ENCODE measurements at places on chromosomes 12 and 14.

- DNase-seq = no peak
Observed at GRCh38 chr12:130827432-130827831, 11.6 kb downstream of the STX2 start.

- no peak for DNase-seq
Observed at GRCh38 chr12:53571295-53571694, 54.9 kb downstream of the ATF7 start.

GRCh38 chr14:81400852-81401251 lies 728 bp upstream of the STON2 start:
- peak; percentile 60 for DNase-seq

DNA sequence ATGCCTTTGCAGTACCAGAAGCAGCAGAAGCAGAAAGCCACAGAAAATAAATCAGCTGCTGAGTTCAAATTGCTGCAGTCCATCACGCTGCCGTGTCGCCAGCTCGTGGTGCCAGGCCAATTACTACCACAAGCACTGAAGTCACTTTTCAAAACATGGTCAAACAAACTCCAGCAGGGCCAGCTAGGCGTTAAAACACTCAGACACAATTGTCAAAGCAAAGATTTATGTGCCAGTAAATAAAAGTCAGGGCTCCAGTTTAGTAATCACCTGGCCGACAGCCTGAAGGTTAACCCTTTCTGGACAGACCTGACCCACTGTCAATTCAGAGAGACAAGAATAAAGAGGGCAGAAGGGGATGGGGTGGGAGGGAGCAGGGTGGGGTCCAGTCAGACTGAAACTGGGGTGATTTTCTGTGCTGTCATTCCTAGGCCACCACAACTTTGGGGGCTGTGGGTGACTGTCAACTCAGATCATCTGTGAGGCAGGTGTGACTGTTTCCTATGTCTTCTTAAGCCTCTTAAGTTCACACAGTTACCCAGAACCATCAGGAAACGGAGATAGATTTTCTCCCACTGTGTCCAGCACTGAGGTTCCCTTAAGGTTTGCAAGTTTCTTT lies 109.8 kb upstream of the FUT8 start:
- DNase-seq = no peak

DNA sequence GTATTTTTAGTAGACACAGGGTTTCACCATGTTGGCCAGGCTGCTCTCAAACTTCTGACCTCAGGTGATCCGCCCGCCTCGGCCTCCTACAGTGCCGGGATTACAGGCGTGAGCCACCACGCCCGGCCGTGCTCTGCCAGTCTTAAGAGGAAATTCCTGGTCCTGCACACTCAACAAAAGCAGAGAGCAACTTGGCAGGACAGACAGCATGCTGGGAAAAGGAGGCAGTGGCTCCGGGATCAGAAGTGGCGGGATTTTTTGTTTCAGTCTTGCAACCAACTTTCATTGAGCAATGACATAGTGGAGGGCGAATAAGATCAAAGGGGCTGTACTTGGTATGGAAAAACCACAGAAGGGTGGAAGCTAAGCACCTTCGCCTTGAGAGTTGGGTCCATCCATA lies 2.1 kb downstream of the CKAP4 start:
- peak; percentile 70 for DNase-seq

- DNase-seq = no peak
Observed at GRCh38 chr12:113184098-113184899, 979 bp downstream of the DDX54 start.

Measured in adrenal gland (tissue), 19 donors.